ENCODE measurements at places on chromosomes 11 and 22.

DNA sequence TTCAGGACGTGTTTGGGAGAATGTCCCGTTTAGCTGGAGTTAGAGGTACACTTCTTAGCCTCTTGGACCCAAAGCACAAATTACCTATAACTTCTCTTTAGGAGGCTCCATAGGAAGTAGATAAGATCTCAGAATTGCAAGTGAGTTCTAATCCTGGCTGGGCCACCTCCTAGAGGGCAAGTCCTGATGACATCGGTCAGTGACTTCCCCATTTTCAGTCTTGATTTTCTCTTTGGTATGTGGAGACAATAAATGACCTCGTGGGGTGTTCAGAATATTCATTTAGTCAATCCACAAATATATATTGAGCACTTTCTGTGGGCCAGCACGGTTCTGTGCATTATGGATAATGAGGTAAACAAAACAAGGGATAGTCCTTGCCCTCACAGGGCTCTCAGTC is 208.6 kb downstream of the CWF19L2 start:
- DNase-seq = no peak

DNA sequence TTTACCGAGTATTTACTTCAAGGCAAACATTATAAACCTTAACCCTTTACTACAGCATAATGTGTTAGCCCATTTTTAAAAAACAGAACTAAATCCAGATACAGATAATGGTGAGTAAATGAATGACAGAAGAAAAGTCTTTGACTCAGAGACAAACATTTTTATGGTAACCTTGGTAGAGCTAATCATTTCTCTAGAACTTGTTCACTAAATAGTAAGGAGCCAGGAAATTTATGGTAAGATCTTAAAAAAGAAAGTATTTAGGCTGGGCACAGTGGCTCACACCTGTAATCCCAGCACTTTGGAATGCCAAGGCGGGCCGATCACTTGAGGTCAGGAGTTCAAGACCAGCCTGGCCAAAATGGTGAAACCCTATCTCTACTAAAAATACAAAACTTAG is 11.5 kb upstream of the FUT4 start:
- no peak for DNase-seq

DNA sequence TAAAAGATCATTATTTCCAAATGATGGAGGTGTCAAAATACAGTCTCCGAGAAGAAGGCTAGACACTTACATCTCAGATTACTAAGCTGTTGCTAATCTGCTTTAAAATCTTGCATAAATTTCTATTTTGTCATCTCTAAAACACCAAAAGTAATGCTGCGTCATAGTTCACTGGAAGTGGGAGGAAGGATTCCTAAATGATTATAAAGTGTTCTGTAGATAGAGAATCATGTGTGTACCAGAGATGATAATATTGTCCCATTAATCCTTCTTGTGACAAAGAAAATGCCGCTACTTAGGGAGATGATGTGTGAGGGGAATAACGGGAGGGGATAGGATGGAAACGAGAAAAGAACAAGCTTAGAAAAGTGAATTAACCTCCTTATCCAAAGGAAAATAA is 268.6 kb downstream of the JRKL start:
- DNase-seq = no peak

- no peak for DNase-seq
Observed at GRCh38 chr22:45731798-45732495, 60.3 kb downstream of the ATXN10 start.

DNA sequence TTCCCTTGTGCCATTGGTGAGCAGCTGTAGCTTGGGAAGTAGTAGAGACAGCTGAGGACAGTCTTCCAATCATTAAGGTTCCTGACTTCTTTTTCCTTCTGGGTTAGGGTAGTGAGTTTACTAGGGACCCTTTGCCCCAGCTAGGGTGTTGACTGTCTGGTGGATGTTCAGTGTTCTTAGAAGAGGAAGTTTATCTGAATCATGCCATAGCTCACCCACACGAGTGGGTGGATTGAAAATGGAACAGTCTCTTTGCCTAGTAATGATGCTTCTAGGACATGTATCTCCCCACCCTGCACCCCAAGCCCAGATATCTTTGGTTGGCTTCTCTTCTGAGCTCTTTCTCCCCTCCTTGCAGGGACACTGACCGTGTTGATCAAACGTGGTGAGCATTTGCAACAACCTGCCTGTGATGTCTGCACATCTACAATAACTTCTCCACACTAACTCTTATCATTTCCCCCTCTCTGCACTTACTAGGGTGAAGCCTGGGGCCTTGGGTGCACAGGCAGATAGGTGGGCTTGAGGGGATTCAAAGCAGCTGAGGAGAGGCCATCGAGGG is 57.1 kb upstream of the HORMAD2 start:
- no peak for DNase-seq

GRCh38 chr11:134245434-134245833 is 7.7 kb downstream of the THYN1 start:
- no peak for DNase-seq

GRCh38 chr11:43392713-43393112 is 34.0 kb downstream of the TTC17 start:
- DNase-seq = no peak

DNA sequence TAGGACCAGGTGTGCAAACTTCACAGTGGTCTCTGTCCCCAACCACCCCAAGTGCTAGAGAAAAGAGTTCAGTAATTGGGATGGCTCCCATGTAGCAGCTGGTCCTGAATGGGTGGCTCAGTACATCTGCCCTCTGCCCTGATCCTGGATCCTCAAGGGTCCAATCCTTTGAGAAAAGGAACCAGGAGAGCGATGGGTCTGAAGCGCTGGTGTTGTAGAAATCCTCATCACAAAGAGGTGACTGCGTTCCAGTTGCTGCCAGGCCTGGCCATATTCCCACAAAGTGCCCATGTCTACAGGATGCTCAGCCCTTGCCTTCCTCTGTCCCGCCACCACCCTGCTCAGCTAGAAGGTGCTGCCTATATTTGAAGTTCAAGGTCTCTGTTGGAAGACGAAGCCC is 6.2 kb upstream of the C22orf39 start:
- DNase-seq = no peak

DNA sequence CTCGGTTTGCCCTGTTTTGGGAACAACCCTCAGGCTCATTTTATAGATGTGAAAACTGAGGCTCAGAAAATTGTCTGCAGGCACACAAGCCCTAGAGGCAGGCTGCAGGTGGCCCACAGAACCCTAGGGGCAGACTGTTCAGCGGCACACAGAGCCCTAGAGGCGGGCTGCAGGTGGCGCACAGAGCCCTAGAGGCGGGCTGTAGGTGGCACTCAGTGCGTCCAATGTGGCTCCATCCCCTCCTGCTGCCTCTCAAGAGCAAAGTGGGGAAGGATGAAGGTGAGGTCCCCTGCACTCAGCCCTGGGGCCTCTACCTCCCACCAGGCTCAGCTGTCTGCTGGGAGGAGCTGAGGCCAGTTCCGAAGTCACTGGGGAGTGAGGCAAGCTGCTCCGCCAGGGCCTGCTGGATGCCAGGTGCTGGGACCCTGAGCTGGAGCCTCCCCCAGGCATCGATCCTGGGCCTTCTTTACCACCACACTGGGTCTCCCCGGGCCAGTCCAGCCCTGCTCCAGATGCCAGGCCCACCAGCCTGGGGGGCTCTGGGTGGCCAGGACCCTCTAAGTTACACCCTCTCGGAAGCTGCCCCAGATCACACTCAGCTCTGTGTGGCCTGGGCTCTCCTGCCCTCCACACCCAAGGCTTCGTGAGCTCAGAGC is 2.3 kb downstream of the ACY3 start:
- DNase-seq = peak; percentile 93

DNA sequence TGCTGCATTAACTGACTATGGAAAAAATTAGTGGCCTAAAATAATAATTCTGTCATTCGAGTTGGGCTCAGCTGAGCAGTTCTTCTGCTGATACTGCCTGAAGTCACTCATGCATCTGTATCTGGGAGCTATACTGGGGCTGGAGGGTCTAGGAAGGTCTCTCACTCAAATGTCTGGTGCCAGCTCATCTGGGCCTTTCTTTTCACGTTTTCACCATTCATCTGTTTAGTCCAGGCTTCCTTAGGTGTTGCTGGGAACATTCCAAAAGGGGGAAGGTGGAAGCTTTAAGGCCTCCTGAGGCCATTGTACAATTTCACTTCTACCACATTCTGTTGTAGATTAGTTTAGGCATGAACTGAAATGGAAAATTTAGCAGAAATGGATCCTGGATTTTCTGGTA is 28.0 kb downstream of the YAP1 start:
- DNase-seq = no peak

- DNase-seq = no peak
Observed at GRCh38 chr11:72769680-72770079, 17.5 kb upstream of the ARAP1 start.

GRCh38 chr22:45905924-45906865 is 70.8 kb downstream of the WNT7B start:
- no peak for DNase-seq

GRCh38 chr11:133305208-133305956 is 226.9 kb downstream of the OPCML start:
- DNase-seq = no peak

DNA sequence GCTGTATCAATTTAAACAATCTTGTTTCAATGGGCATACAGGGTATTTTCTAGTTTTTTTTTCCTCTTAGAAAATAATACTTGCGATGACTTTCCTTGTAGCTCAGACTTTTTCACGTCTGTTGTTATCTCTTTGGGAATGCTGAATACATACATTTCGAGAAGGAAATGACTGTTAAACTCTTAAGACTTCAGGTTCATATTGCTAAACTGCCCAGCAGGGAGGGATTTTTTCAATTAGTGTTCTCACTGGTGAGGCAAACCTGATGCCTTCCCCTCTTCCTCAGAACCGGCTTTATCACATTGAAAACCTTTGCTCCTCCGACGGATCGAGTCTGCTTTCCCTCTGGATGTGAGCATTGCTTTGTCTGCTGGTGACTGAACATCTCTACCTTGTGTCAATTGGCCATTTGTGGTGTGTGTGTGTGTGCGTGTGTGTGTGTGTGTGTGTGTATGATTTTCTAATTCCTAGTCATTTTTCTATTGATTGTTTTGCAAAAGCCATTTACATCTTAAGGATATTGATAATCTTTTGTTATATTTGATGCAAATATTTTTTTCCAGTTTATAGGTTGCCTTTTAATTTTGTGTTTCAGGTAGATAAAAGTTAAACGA is 6.6 kb downstream of the NEAT1 start:
- no peak for DNase-seq

GRCh38 chr11:18844753-18845367 is 53.3 kb upstream of the PTPN5 start:
- peak; percentile 37 for DNase-seq

DNA sequence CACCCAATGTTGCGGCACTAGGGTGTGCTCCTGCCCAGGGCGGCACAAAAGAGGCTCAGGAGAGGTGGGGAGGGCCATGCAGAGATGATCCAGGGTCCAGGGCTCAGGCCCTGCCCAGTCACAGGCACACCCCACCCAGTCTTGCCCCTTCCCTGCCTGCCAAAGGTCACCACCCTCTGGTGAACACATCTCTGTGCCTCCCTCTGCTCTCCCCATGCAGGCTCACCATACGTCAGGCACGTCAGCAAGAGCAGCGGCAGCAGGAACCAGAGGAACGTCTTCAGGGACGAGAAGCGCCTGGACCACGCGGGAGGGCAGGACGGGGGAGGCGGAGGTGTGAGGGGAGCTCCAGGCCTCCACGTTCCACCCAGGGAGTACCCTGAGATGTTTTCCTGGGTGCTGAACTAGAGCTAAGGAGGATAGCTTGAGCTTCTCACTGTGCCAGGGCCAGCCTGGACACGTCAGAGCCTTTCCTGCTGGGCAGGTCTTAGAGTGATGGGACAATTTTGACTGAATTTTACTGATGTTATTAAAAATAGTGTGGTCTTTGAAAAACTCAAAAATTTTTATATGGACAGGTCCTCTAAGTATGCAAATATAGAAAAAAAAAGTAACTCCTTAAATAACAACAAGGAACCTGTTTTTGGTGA is 7.2 kb downstream of the SUN2 start:
- no peak for DNase-seq

DNA sequence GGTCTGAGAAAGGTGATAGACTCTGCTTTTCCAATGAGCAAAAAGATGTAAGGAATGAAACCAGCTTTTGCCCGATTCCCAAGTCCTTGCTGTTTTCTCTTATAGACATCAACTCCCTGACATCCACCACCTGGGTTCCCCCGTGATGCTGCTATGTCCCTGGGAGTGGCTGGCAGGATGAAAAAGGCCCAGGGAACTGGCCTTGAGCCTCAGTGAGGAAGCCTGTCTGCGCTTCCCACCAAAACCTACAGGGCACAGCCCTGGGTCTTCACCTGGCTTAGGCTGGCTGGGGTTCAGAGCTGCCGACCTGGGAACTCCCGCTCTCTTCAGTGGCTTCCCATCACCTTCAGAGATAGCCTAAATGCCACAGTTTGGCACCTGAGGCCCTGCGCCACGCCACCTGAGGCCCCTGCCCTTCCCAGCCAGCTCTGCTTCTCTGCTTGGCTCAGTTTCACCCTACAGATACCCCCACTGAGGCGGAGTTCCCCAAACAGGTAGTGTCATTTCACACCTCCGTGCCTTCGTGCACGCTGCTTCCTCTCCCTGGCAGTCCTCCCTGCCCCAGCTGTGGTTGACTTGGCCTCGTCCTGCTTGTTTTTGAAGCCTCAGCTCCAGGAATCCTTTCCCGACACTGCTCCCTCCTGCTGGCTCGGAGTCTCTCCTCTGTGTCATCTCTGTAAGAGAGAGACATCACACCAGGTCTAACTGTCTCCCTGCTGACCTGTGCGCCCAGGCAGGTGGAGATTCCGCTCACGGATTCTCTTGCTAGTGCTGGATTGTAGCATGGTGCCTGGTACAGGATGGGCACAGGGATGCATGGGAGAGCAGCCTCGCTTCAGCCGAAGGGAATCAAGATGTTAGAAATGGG is 10.7 kb downstream of the SLC37A2 start:
- peak; percentile 58 for DNase-seq

DNA sequence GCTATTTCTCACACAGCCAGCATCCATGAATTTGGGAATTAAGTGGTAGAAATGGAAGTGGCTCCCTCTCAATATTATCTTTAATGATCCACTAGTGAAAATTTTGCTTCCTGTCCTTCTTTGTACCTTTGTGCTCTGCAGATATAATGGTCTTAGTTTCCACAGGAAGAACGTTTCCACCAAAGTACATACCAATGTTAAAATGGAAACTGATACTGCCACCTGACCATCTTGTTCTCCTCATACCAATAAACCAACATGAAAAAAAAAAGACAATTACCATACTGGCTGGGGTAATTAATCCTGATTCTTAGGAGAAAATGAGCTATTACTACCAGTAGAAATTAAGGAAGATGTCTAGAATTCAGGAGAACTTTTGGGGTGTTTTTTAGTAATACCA is 32.3 kb downstream of the C11orf65 start:
- no peak for DNase-seq

- peak; percentile 91 for DNase-seq
Observed at GRCh38 chr22:50600967-50601668, 525 bp downstream of the MAPK8IP2 start.

Measured in H7 (cell line).